Activated CD4-positive, alpha-beta T cell treated with anti-CD3 and anti-CD28 coated beads for 36 hours (primary cell): ENCODE measurements at places on chromosomes 11 and 22. TPM values are rescaled to one million over a fixed set of nuclear protein-coding genes. Genes with fewer than 3 reads are reported as not detected.

DNA sequence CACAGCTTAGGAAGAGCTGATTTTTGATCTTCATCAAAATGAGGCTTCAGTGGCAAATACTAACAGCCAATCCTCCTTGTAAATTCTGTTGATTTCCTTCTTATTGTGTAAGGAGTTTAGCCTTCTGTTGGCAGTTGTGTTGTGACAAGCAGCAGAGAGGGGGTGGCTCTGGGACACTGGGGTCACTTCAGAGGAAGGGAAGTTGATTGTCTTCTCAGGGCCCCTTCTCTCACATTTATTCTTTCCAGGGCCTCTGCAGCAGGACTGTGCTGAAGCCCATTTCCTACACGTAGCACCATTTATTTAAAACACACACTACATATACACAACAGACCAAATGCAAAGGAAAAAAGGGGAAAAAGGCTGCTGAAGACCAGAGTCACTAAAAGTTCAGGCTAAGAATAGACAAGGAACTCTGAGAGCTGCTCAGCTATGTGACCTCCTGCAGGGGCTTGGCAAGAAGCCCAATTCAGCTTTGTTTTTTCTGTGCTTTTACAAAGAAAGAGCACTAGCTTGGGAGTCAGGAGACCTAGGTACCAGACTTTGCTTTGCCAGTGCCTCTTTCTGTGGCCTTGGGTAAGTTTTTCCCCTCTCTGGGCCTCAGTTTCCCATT is 28.3 kb upstream of the UPB1 start:
- H3K4me3 ChIP-seq, result no peak overlapping the region
- peaks cover 4% of the 10 kb centered on the region for H3K4me1 ChIP-seq
- no peak for DNase-seq
- no peak overlapping the region for H3K27ac ChIP-seq

DNA sequence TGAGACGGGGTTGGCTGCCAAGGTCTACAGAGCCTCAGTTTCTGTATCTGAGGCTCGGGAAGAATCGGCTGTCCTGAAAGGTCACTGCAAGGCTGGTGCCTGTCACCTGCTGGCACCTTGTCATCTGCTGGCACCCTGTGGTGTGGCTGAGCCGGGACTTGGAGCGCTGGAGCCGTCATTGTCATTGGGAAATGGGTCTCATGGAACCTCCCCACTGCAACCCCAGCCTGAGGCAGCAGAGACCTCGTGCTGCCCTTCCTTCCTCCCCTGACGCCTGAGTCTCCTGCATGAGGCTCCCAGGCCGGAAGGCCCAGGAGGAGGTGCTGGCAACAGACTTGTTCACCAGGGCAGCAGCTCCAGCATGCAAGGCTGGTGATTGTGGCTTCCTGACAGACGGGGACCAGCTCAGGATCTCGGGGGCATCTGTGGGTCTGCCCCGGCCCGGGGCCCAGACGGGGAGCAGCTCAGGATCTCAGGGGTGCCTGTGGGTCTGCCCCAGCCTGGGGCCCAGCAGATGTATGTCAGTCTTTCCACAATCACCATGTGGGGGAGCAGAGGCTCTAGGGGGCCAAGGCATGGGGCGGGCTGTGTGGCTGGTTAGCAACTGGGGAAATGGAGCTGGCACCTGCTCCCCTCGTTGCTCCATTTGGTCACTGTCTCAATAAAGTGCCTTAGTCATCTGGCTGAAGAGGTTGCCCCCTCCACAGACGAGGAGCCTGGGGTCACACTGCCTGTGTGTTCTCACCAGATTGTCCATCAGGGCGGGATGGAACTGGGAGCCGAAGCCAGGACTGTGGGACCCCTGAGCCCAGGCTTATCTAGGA is 668.7 kb downstream of the BRD1 start:
- no peak overlapping the region for H3K27ac ChIP-seq
- no peaks in the 10 kb centered on the region for H3K27me3 ChIP-seq
- no peak overlapping the region for H3K4me3 ChIP-seq
- DNase-seq, result no peak
- no peaks in the 10 kb centered on the region for H3K36me3 ChIP-seq
- no peaks in the 10 kb centered on the region for H3K4me1 ChIP-seq

- H3K27me3 ChIP-seq, result no peaks in the 10 kb centered on the region
- H3K4me3 ChIP-seq, result no peak overlapping the region
- no peak overlapping the region for H3K27ac ChIP-seq
- DNase-seq, result no peak
Observed at GRCh38 chr11:116984589-116984988, 113.6 kb downstream of the SIK3 start.

DNA sequence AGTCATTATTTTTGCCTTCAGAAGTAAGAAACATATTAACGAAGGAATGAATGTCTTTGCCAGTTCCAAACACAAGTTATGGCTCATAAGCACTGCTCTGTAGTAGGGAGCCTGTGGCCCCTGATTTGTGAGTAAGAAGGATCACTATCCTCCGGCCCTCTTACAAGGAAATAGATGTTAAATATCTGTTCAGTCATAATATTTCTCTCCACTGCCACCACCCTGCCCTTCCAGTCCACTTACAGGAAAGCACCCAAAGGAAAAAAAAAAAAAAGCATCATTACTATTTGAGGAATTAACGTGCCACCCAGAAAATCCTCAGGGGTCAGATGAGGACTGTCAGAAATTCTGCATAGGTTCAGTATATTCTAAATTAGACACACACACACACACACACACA is 123.4 kb downstream of the ETS1 start:
- peak overlapping the region; percentile 59 for H3K4me3 ChIP-seq
- H3K27ac ChIP-seq, result peak overlapping the region; percentile 99
- no peak for DNase-seq
- peaks cover 99% of the 10 kb centered on the region for H3K36me3 ChIP-seq
- peaks cover 98% of the 10 kb centered on the region for H3K4me1 ChIP-seq
- no peaks in the 10 kb centered on the region for H3K27me3 ChIP-seq

LMO1 gene
- total RNA-seq, result not detected

RAB3IL1 gene
- not detected for total RNA-seq

ALDH3B2 gene
- not detected for total RNA-seq

- H3K27ac ChIP-seq, result peak overlapping the region; percentile 75
- H3K27me3 ChIP-seq, result no peaks in the 10 kb centered on the region
- DNase-seq, result no peak
- peaks cover 11% of the 10 kb centered on the region for H3K36me3 ChIP-seq
Observed at GRCh38 chr11:47566149-47566698, 825 bp downstream of the PTPMT1 start.

DNA sequence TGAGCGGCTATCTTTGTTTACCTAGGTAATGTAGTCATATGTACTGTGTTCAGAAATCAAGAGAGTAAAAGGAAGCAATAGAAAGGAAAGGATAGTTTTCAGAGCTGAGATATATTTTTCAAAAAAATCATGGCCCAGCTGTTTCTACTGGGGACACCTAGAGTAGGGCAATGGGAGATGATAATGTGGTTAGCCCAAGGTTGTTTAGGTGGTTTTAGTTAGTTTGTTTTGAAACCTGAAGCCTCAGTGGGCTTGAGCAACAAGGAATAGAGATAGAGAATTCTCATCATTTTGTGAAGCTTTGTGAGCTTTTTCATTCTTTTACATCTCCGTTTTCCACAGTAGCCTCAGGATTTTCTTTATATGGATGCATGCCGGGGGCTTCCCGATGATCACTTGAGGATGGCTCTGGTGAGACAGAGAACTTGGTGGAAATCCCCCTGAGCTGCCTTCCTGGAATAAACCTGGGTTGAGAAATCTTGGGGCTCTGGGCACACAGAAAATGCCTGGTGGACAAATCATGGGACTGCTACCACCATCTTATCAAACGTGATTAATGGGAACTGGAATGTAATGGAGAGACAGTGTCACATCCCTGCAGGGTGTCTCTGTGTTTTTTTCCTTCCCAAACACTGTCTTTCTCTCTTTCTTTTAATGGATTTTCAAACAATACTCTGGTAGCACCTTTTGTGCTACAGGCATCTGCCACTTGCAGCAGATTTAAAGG is 49.0 kb downstream of the ARHGAP42 start:
- no peak overlapping the region for H3K27ac ChIP-seq
- no peak overlapping the region for H3K4me3 ChIP-seq
- H3K27me3 ChIP-seq, result no peaks in the 10 kb centered on the region
- no peaks in the 10 kb centered on the region for H3K36me3 ChIP-seq

ARVCF gene
- 2.1 TPM for total RNA-seq

GRCh38 chr11:18536209-18536608 is 9.5 kb upstream of the TSG101 start:
- H3K27me3 ChIP-seq, result no peaks in the 10 kb centered on the region
- peaks cover 8% of the 10 kb centered on the region for H3K4me1 ChIP-seq
- H3K4me3 ChIP-seq, result no peak overlapping the region
- no peak overlapping the region for H3K27ac ChIP-seq
- no peak for DNase-seq
- no peaks in the 10 kb centered on the region for H3K36me3 ChIP-seq

GRCh38 chr22:33227791-33228190 is 169.6 kb upstream of the SYN3 start:
- DNase-seq, result no peak
- H3K36me3 ChIP-seq, result peaks cover 6% of the 10 kb centered on the region
- H3K27ac ChIP-seq, result no peak overlapping the region
- peaks cover 3% of the 10 kb centered on the region for H3K27me3 ChIP-seq

DNA sequence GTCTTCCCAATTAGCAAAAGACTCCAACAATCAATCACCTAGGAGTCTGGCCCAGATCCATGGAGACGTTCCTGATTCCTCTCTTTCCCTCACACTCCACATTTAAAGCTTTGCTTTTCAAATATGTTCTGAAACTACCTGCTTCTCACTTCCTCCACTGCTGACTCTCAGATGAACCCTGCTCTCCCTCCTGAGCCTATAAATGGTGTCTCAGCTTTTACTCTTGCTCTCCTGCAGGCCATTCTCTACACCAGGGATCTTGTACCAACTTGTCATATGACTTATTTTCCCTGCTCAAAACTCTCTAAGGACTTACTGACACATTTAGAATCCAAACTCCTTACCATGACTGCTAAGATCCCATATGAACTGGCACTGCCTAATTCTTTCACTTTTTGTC is 138.4 kb upstream of the DDI1 start:
- H3K4me1 ChIP-seq, result no peaks in the 10 kb centered on the region
- no peaks in the 10 kb centered on the region for H3K36me3 ChIP-seq
- DNase-seq, result no peak
- H3K27me3 ChIP-seq, result no peaks in the 10 kb centered on the region

DNA sequence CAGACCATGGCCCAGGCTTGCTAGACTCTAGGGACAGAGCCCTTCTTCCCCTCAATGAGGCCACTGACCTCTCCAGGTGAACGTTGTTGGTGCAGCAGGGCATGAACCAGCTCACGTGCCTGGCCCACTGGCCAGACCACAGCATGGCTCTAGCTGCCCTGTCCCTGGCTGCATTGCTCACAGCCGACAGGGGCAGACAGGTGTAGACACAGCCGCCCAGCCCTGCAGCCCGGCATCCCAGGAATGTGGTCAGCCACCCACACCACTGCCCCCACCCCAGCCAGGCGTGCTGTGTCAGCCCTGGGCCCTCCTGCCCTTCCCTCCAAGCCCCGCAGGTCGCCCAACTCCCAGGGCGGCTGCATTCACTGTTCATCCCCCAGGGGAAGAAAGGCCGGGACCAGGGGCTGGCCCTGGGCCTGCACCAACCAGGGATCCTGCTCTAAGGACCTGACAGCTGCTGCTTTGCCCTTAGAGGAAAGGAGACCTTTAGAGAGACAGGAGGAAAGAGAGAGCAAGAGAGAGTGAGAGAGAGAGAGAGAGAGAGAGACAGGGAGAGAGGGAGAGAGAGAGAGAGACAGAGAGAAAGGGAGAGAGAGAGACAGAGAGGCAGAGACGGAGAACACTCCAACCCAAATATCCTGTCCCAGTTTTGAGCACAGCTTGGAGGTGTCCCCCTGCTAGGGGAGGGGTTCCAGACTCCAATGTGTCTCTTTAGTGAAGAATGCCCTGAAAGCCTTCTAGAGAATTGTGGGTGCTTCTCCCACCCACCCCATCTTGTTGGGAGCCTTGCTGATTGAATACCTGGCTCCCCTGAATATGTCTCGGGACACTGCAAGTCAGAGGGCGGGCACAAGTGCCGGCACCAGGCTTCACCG is 44.2 kb upstream of the LINC01488 start:
- no peaks in the 10 kb centered on the region for H3K4me1 ChIP-seq
- H3K27me3 ChIP-seq, result peaks cover 11% of the 10 kb centered on the region
- no peak overlapping the region for H3K4me3 ChIP-seq
